ENCODE measurements at places on chromosomes 4 and X.

- DNase-seq, result no peak
Observed at GRCh38 chr4:158884280-158884679, 115.5 kb downstream of the FNIP2 start.

DNA sequence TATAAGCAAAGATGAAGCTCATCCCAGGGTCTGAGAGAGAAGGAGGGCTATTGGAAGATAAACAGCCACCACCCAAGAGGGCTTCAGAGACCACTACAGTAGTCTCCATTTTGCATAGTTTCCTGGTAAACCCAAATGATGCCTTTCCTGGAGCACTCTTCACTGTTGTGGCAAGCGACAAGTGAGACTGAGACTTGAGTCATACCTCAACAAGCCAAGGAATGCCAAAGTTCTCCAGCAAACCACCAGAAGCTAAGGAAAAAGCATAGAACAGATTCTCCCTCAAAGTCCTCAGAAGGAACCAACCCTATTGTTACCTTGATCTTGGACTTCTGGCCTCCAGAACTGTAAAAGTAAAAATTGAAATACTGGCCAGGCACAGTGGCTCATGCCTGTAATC, 65.9 kb downstream of the LARP7 start:
- DNase-seq, result no peak

DNA sequence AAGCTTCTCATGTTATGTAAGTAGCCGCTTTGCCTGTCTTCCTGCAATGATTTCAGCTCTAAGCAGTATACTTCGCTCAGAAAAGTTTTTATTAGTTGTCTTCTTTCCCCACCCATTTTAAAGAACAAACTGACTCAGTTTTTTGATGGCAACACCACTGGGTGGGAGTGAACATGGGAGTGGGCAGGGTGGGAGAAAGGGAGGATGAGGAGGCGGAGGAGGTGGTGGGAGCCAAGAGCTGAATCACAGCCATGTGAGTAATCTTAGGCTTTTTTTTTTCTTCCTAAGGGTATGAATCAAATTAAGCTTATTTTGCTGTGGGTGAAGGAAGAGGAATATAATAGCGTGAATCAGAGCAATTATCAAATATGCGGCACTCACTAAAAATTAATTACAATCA, 574.3 kb upstream of the DIPK2B start:
- no peak for DNase-seq

GRCh38 chr4:140044337-140044902, 109.6 kb downstream of the MAML3 start:
- no peak for DNase-seq

GRCh38 chr4:144666539-144667175, 20.7 kb downstream of the HHIP start:
- no peak for DNase-seq

DNA sequence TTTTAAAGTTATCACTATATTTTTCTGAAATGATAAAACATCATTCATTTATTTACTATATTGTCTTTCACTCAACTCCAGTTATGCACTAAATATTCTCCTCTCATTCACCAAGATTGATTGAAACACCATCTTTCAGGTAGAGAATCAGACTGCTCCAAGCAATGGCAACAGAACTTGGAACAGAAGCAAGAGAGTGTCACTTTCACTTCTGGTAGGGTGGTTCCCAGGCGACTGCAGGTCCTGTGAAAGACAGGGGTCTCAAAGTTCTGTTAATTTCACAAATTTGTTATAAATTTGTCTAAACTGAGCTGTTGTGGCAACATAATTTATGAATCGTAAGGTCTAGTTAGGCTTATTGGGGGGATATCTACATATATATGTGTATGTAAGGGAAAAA, 47.8 kb downstream of the RHOH start:
- no peak for DNase-seq

GRCh38 chr4:169815606-169816005, 57.9 kb upstream of the HPF1 start:
- no peak for DNase-seq

GRCh38 chr4:46594661-46595060, 204.7 kb upstream of the GABRA2 start:
- DNase-seq, result no peak
